Articular chondrocyte of knee joint (primary cell): ENCODE measurements at places on chromosomes 7 and 10. TPM values are rescaled to one million over a fixed set of nuclear protein-coding genes. Genes with fewer than 3 reads are reported as not detected.

Gene HOXA4
- 1.7 and 2.4 TPM in 2 replicates for total RNA-seq

Gene TMEM229A
- not detected in 2 replicates for total RNA-seq

Gene PGAM2
- total RNA-seq: 0.32 and 0.65 TPM in 2 replicates

Gene EBLN1
- not detected in 2 replicates for total RNA-seq

Gene MACROH2A2
- total RNA-seq: 12.9 and 15.3 TPM in 2 replicates
